ENCODE measurements at places on chromosomes 2 and 18.

DNA sequence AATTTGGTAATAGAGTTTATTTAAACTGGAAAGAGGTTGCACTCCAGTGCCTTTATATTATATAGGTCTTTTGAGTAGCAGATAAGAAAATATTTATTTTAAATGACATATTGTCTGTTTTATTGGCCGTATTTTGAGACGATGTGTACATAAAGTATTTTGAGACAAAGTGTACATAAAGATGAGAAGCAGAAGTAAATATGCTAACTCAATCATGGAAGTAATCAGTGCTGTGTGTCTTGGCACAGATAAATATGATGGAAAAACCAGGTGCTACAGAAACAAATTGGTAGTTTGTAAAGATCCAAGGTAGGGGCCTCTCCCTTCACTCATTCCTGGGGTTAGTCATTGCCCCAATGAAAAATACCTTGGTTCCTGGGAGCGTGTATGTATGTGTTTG lies 382.9 kb downstream of the DSEL start:
- ATAC-seq: no peak

DNA sequence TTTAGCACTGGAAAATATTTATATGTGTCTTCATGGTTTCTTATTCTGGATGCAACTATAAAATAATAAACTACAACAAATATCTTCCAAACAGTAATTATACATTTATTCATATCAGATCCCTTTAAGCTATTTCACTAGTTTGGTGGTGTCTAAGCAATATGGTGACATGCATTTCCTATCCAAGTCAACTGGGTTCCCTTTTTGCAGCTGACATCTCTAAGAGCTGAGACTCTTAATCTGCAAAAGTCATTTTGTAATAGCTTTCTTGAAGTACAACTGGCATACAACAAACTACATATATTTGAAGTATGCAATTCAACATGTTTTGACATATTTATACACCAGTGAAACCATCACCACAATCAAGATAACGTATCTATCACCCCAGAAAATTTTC lies 59.9 kb upstream of the SLC1A4 start:
- no peak for ATAC-seq

- no peak for ATAC-seq
These were observed 11.9 kb upstream of the IGFBP2 start for GRCh38 chr2:216621292-216621691.

DNA sequence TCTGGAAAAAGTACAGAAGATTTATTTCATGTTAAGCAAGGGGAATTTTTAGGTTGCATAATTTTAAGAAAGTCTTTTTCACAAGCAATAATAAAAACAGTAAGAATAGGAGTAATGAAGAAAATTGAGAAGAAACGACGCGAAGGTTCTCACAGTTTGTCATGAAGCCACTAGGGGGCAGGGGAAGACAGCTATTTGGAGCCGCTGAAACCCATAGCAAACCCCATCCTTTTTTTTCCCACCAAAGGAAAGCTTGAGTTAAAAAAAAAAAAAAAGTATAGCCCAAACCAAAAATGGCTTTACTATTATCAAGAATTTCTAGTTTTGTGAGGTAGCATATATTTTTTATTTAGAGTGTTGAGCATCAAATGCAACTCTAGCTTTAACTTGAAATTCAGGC lies 300.9 kb downstream of the PHLPP1 start:
- ATAC-seq: peak; percentile 38

DNA sequence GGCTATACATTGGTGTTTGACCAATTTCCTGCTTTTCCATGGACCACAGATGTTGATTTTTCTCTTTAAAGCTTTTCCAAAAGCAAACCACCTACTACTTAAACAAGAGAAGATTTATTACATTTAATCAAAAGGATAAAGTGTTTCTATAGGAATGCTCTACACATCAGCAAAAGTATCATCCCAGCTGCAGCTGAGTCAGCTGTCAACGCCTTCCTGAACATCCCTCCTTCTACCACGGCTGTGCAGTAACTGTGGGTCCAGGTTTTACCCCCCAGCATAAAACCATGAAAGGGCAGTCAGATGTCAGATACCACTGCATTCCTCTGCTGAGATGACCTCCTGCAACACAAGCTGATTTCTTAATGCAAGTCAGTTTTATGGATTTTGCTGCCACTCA lies 524.5 kb upstream of the MEX3C start:
- no peak for ATAC-seq

GRCh38 chr18:77042583-77042982 lies 90.0 kb downstream of the MBP start:
- no peak for ATAC-seq

DNA sequence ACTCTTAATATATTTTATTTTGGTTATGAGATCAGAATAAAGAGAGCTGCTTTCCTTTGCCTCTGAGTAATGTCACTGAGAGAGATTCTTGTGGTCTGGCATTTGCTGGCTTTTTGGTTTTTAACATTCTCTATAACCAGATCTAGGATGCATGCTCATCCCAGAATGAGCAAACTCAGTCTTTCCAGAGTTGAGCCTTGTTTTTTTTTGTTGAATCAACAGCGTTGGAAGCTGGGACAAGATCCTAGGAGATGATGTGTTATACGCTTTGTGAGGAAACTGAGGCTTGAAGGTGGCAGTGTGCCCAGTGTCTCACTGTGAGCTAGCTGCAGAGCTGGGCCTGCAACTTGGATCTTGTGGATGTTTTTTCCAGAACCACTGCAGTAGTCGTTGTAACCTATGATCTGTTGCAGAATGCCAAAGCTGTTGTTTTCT lies 19.5 kb downstream of the MYO1B start:
- no peak for ATAC-seq

- ATAC-seq: no peak
These were observed 96.3 kb downstream of the EVA1A start for GRCh38 chr2:75464348-75464946.
